Cortex of kidney (tissue), 1 donor: ENCODE measurements at places on chromosomes 3 and 15.

DNA sequence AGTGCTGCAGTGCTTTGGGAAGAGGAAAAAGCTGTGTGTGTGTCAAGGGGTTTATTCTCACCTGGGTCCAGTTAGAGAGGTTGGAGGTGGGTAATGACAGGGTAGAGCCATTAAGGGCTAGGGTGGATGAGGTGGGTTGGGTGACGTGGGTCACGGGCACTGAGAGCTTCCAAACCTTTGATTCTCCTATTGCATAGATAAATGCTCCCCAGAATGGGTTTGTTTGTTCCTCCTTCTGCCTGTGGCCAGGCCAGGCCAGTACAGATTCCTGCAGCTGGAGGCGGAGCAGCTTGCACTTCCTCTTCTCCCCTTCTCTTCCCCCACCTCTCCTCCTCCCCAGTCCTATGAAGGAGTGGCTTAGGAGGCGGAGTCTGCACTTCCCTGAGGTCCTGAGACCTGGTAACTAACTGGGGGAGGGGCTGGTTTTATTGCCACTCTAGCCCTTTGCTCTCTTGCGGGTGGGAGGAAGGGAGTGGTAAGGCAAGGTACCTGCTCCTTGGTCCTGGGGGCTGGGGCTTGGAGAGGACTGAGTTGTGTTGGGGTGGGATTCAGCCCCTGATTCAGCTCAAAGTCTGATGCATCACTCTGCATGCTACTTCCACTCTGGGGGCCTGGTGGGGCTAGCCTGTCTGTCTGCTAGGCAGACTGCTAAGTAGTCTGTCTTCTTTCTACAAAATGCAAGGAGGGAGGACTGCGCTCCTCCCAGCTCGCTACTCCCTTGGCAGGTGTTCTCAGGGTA lies 3.5 kb downstream of the SPINT1 start:
- no peak for DNase-seq

DNA sequence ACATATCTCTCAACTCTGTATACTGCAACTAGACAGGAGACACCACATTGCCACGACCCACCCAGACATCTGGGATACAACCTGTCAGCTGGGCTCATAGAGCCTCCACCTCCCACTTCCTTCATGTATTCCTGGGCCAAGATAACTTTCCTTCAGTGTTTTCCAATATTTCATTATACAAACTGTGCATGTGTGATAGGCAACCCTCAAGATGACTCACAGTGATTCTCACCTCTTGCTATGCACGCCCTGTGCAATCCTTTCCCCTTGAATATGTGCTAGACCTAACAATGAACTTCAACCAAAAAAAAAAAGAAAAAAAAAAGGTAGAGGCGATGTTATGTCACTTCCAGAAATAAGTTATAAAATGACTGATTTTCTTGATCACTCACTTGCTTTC lies 138.0 kb upstream of the ALCAM start:
- DNase-seq, result no peak

GRCh38 chr15:101029971-101030661 lies 111.0 kb downstream of the LRRK1 start:
- no peak for DNase-seq

DNA sequence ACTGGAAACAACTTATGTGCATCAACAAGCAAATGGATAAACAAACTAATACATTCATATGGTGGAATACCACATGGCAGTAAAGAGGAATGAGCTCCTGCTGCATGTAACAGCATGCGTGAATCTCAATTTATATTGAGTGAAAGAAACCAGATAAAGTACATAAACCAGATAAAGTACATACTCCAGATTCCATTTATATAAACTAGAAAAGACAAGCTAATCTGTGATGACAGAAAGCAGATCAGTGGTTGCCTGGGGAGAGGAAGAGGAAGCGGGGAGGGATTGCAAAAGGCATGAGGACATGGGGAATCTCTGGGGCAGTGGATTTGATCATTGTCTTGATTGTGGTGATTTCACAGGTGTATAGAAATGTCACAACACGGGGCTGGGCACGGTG lies 34.2 kb downstream of the LIMD1 start:
- DNase-seq, result no peak

GRCh38 chr3:143826296-143826695 lies 22.0 kb downstream of the SLC9A9 start:
- no peak for DNase-seq

GRCh38 chr3:48278884-48279559 lies 38.1 kb downstream of the ZNF589 start:
- no peak for DNase-seq

- no peak for DNase-seq
These were observed 36.9 kb downstream of the RAB8B start for GRCh38 chr15:63226155-63226883.

- no peak for DNase-seq
These were observed 19.8 kb upstream of the ACAD9 start for GRCh38 chr3:128859630-128860029.

- DNase-seq, result no peak
These were observed 38.1 kb downstream of the TRAK1 start for GRCh38 chr3:42129014-42129953.

GRCh38 chr3:60189304-60189703 lies 1061.9 kb downstream of the FHIT start:
- DNase-seq, result no peak

- DNase-seq, result no peak
These were observed 41.6 kb downstream of the WDR76 start for GRCh38 chr15:43868406-43868805.
